Thymus (tissue), 14 donors: ENCODE measurements at places on chromosomes 6 and 20. TPM values are rescaled to one million over a fixed set of nuclear protein-coding genes. Genes with fewer than 3 reads are reported as not detected.

Gene PAK5
- polyA plus RNA-seq = 0.75 TPM

Gene SLC35D3
- 0.02 TPM for polyA plus RNA-seq

Gene KIF6
- 0.37 TPM for polyA plus RNA-seq

Gene TMEM200A
- 3.9 TPM for polyA plus RNA-seq

Gene TGM3
- polyA plus RNA-seq = 0.66 TPM

Gene SNRNP48
- 9.7 TPM for polyA plus RNA-seq

Gene CTCFL
- polyA plus RNA-seq = 0.07 TPM

Gene JAG1
- 18.4 TPM for polyA plus RNA-seq

Gene ERVFRD-1
- 0.02 TPM for polyA plus RNA-seq

Gene SAMD5
- 1.2 TPM for polyA plus RNA-seq
